ENCODE measurements at places on chromosomes 4 and X.
A peak's percentile ranks its signal among the peaks of the same experiment; 100 is the strongest.

- no peak for DNase-seq
Observed at GRCh38 chr4:76420188-76420761, 666 bp downstream of the CCDC158 start.

DNA sequence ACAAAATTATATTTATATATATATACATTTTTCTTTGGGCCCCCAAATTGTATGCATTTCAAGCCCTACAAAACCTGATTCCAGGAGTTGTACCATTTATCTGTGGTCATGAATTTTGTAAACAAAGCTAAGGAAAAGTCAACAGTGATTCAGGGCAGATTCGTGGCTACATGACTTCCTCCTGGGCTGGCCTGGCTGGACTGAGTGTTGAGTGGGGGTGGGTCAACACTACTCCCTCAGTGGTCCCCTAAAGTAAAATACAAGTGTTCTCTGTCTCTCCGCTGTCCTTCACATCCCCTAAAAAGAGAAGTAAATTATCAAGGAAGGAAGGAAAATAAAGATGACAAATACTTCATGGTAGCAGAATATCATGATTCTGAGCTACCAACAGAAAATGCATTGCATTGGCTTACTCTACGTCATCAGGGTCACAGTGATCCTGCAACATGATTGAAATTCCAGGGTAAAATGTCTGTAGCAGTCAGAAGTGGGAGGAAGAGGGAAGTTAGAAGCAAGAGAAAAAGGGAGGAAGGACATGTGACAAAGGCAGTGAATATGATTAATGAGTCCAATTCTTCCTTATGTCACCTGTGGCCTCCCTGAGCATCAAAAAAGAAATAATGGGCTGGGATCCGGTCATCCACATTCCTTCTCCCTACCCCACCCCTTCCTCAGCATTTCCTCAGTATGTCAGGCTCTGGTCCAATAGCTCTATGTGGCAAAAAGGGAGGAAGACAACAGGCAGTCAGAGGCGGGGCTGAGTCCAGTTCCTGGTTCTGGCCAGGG is 42.4 kb upstream of the MYOZ2 start:
- no peak for DNase-seq

GRCh38 chr4:47647544-47647943 is 162.5 kb downstream of the ATP10D start:
- DNase-seq: no peak

- peak; percentile 61 for DNase-seq
Observed at GRCh38 chrX:8868906-8869305, 67.7 kb upstream of the FAM9A start.

DNA sequence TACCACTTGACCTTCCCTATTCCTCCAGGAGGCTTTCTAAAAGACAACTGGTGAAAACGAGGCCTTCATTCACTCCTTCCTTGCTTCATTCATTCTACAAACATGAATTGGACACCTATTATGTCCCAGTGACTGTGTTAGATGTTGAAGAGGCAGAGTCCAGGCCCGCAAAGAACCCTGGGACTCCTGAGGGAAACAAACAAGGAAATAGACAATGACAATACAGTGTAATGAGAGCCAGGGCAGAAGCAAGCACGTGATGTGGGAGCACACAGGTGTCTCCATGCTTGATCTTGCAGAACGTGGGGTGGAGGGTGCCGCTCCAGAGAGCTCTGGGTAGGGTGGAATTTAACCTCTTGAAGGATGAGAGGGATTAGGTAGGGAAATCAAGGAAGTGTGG is 137.6 kb upstream of the KLF3 start:
- DNase-seq: no peak

DNA sequence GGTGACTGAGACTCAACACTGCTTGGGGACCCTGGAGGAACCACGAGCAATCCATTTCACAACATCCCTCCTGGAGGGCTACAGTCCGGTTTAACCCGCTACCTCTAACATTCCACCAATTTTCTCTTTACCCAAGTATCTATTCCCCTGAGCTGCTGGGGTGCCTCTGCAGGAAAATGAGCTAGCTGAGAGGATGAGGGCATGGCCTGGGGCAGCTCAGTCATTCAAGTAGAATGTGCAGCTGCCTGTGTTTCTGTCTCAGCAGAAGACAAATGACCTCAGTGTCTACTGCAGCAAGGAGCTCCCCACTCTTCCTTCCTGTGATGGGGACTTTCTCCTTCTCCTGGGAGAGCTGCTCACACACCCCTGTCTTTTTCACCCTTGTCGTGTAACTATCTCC is 120.8 kb downstream of the ZNF518B start:
- peak; percentile 93 for DNase-seq

DNA sequence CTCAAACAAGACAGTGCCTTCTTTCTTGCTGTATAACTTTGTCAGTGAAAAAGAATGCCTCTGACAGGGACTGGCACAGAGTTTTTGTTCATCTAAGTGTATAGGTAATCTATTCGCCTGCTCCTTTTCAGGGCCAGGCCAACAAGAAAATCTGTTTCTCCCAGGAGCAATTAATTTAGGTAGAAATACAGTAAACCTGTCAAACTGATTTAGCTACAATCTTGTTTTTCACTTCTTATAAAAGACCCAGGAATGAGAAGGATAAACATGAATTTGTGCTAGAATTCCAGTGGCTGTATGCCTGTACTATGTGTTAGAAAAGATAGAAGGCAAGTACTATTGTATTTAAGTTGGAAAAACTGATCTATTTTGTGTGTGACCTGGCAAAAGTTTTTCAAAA is 6.1 kb downstream of the TMA16 start:
- no peak for DNase-seq

GRCh38 chr4:25651682-25652081 is 4.0 kb upstream of the SLC34A2 start:
- no peak for DNase-seq

- no peak for DNase-seq
Observed at GRCh38 chrX:133897593-133898163, 87.7 kb downstream of the GPC3 start.

DNA sequence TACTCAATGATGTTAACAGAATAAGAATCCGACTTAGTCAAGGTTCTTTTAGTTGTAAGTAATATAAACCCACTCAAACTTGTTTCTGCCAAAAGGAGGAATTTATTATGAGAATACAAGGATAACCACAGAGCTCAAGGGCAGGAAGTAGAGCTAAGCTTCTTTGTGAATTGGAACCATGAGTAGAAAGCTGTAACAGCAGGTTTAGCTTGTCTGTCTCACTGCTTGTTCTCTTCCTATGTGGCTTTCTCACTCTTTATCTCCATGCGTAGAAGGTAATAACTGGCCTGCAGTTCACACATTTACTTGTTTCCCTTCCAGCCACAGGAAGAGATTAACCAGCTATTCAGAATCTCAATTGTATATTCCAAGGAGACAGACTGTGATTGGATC is 378.3 kb downstream of the PPP1R2C start:
- no peak for DNase-seq

GRCh38 chr4:41935652-41936021 is 408 bp downstream of the TMEM33 start:
- DNase-seq: peak; percentile 48

GRCh38 chr4:114108869-114109268 is 129.4 kb upstream of the ARSJ start:
- DNase-seq: peak; percentile 59

- DNase-seq: no peak
Observed at GRCh38 chrX:68894142-68894512, 65.3 kb downstream of the EFNB1 start.

GRCh38 chrX:133921764-133922389 is 63.5 kb downstream of the GPC3 start:
- DNase-seq: no peak

DNA sequence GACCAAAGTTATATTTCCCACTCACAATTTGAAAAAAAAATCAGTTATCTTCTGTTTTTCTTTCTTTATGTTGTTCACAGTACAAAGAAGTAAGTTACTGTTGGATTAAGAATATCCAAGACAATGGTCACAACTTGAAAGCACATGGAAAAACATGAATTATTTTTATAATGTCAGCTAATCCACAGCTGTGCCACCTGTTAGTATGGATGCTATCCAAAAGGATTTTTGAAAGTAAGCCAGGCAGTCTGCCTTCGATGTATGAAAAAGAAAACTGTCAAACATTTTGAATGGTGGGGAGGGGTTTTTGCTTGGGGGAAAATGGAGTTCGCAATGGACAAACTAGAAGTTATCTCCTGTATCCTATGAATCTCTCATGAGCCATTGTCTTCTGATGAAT is 6.2 kb downstream of the GPM6A start:
- no peak for DNase-seq

- no peak for DNase-seq
Observed at GRCh38 chr4:35237924-35238323, 1006.4 kb downstream of the ARAP2 start.

DNA sequence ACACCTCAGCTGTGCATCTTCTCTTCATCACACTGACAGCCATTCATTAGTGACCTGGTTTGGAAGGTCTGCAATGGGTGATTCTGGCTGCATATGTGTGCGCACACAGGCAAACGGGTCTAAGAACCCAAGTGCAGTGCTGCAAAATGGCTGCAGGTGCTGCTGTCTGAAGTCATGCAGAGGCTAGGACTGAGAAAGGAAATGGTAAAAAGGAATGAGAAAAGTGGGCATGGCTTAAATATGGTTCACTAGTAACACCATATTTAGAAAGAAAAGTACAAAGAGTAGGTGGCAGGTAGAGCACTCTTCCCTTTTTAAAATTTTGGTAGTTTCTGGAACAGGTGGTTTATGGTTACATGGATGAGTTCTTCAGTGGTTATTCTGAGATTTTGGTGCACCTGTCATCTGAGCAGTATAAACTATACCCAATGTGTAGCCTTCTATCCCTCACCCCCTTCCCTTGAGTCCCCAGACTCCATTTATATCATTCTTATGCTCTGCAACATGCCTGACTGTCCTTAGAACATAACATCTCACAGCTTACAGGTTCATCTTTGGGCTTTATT is 78.4 kb downstream of the CCNG2 start:
- DNase-seq: no peak

Measured in foreskin keratinocyte (primary cell).